ENCODE measurements at places on chromosomes 4 and X. TPM values are rescaled to one million over a fixed set of nuclear protein-coding genes. Genes with fewer than 3 reads are reported as not detected.

Gene TLR2
- not detected for total RNA-seq

Gene PCDH11X
- not detected for total RNA-seq

Gene RENBP
- not detected for total RNA-seq

Gene FAM50A
- total RNA-seq: 87.3 TPM

Gene CXCL11
- total RNA-seq: not detected

Gene FAM149A
- not detected for total RNA-seq

Gene SYTL4
- total RNA-seq: 6.4 TPM

GRCh38 chr4:68872643-68873502 lies 57.1 kb downstream of the UGT2B10 start:
- H3K4me1 ChIP-seq: no peaks in the 10 kb centered on the region
- no peak for DNase-seq
- no peaks in the 10 kb centered on the region for H3K36me3 ChIP-seq
- H3K4me3 ChIP-seq: no peak overlapping the region

- no peaks in the 10 kb centered on the region for H3K4me1 ChIP-seq
- H3K27me3 ChIP-seq: peaks cover 29% of the 10 kb centered on the region
- H3K36me3 ChIP-seq: 0 out of 2 replicates have a peak, but pooled peaks cover 3% of the 10 kb centered on the region
- H3K4me3 ChIP-seq: no peak overlapping the region
- DNase-seq: no peak
Observed at GRCh38 chr4:7336732-7337131, 98.0 kb downstream of the PSAPL1 start.

GRCh38 chr4:14446311-14446710 lies 556.0 kb upstream of the CPEB2 start:
- no peaks in the 10 kb centered on the region for H3K4me1 ChIP-seq
- H3K27ac ChIP-seq: no peak overlapping the region
- peaks cover 2% of the 10 kb centered on the region for H3K27me3 ChIP-seq
- no peaks in the 10 kb centered on the region for H3K36me3 ChIP-seq
- no peak for DNase-seq

GRCh38 chr4:66569228-66569627 lies 898.9 kb upstream of the EPHA5 start:
- no peaks in the 10 kb centered on the region for H3K36me3 ChIP-seq
- no peak overlapping the region for H3K4me3 ChIP-seq
- no peaks in the 10 kb centered on the region for H3K27me3 ChIP-seq
- H3K4me1 ChIP-seq: peaks cover 46% of the 10 kb centered on the region
- H3K27ac ChIP-seq: no peak overlapping the region
- no peak for DNase-seq

DNA sequence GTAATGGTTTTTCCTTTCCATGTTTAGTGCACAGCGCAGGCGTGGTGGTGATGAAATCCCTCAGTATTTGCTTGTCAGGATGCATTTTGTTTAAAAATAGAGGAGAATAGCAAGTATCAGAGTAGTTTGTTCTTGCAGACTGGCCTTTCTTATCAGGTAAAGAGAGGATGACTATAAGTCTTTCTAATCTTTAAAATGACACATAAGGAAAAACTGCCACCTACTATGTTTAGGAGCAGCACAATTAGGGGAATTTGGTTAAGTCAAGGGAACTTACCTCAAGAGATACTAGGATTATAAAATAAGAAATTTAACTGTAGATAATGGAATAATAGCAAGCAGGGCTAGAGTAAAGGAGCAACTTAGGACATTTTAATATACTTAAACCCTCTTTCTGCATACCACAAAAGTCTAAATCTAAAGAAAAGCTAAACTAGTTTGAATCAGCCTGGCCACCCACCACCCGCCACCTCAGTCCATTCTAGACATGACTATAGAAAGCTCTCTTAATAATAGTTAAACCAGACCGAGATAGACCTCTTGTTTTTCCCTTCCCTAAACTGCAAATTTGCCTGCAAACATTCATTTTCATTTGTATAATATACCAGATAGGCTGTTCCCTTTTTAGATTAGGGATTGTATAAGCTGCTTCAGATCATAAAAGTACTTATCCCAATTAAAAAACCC lies 62.0 kb downstream of the APOOL start:
- peaks cover 7% of the 10 kb centered on the region for H3K36me3 ChIP-seq
- no peak overlapping the region for H3K4me3 ChIP-seq
- H3K4me1 ChIP-seq: no peaks in the 10 kb centered on the region
- DNase-seq: no peak

DNA sequence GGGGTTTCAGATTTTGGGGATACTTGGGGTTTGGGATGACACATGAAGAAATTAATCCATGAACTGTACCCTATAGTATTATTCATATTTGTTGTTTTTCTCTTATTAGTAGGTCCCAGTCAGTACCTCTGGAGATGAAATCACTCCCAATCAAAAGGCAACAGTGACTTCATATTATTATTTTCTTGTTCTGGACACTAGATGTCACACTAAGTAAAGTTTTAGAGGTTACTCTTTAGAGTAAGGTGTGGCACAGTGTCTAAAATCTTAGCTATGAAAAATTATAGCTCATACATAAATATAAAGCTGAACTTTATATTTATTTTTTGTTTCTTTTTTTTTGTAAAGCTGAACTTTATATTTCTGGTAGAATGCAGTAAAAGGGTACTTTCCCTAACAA lies 35.1 kb downstream of the FAM114A1 start:
- H3K4me3 ChIP-seq: no peak overlapping the region
- peaks cover 30% of the 10 kb centered on the region for H3K36me3 ChIP-seq
- H3K4me1 ChIP-seq: peaks cover 13% of the 10 kb centered on the region
- H3K27ac ChIP-seq: no peak overlapping the region
- no peak for DNase-seq
- H3K27me3 ChIP-seq: no peaks in the 10 kb centered on the region

GRCh38 chr4:77473509-77473908 lies 132.1 kb upstream of the CXCL13 start:
- H3K27me3 ChIP-seq: peaks cover 10% of the 10 kb centered on the region
- no peaks in the 10 kb centered on the region for H3K4me1 ChIP-seq
- no peak overlapping the region for H3K4me3 ChIP-seq
- peak; percentile 10 for DNase-seq
- no peak overlapping the region for H3K27ac ChIP-seq

- H3K36me3 ChIP-seq: no peaks in the 10 kb centered on the region
- H3K27me3 ChIP-seq: peaks cover 4% of the 10 kb centered on the region
- no peak overlapping the region for H3K4me3 ChIP-seq
- H3K4me1 ChIP-seq: peaks cover 8% of the 10 kb centered on the region
Observed at GRCh38 chrX:119698845-119699244, 5.9 kb upstream of the SEPTIN6 start.

GRCh38 chrX:110056419-110056818 lies 53.5 kb downstream of the TMEM164 start:
- no peak overlapping the region for H3K27ac ChIP-seq
- H3K4me1 ChIP-seq: peaks cover 16% of the 10 kb centered on the region
- no peaks in the 10 kb centered on the region for H3K27me3 ChIP-seq

DNA sequence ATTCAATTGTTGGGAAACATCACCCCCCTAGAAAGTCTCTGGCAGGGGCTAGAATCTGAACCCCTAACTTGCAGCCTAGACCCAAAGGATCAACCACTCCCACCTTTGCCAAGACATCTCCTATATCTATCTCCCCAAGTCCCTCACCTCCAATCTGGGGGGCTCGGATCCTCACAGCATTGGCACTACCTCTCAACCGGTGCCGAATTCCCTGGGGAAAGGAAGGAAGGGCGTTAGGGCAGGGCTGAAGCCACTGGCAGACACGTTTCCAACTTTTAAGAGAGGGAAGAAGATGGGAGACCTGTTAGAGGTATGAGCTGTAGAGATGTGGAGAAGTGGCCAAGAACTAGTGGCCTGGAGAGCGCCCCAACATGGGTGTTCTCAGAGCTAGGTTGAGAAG lies 2.7 kb downstream of the TIMM17B start:
- H3K4me3 ChIP-seq: no peak overlapping the region
- no peak for DNase-seq
- peaks cover 6% of the 10 kb centered on the region for H3K4me1 ChIP-seq
- no peak overlapping the region for H3K27ac ChIP-seq

DNA sequence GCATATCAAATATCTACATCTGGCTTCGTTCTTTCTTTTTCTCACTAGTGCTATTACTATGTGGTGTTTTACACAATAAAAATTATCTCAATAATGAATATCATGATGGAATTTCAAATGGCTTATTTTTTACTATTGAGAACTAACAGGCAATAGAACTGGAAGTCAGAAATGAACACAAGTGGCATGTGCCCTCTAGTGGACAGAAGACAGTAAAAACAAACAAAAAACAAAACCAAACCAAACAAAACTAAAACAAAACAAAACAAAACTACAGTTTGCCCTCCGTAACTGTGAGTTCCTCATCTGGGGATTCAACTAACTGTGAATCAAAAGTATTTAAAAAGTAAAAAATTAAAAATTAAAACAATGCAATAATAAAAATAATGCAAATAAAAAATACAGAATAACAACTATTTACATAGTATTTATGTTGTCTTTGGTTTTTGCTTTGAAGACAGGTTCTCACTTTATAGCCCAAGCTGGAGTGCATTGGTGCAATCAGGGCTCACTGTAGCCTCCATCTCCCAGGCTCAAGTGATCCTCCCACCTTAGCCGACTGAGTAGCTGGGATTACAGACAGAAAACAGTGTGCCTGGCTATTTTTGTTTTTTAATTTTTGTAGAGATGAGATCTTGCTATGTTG lies 195.6 kb upstream of the TACR3 start:
- H3K27ac ChIP-seq: no peak overlapping the region
- no peaks in the 10 kb centered on the region for H3K27me3 ChIP-seq
- H3K36me3 ChIP-seq: no peaks in the 10 kb centered on the region
- H3K4me1 ChIP-seq: no peaks in the 10 kb centered on the region

- DNase-seq: no peak
- H3K4me3 ChIP-seq: no peak overlapping the region
- no peak overlapping the region for H3K27ac ChIP-seq
- peaks cover 48% of the 10 kb centered on the region for H3K27me3 ChIP-seq
- H3K36me3 ChIP-seq: no peaks in the 10 kb centered on the region
Observed at GRCh38 chr4:6427439-6428090, 44.8 kb downstream of the PPP2R2C start.

- H3K27ac ChIP-seq: peak overlapping the region; percentile 100
- H3K27me3 ChIP-seq: no peaks in the 10 kb centered on the region
- peak overlapping the region; percentile 84 for H3K4me3 ChIP-seq
- peaks cover 73% of the 10 kb centered on the region for H3K4me1 ChIP-seq
- peak; percentile 98 for DNase-seq
Observed at GRCh38 chr4:13918110-13918509, 290.6 kb upstream of the BOD1L1 start.

DNA sequence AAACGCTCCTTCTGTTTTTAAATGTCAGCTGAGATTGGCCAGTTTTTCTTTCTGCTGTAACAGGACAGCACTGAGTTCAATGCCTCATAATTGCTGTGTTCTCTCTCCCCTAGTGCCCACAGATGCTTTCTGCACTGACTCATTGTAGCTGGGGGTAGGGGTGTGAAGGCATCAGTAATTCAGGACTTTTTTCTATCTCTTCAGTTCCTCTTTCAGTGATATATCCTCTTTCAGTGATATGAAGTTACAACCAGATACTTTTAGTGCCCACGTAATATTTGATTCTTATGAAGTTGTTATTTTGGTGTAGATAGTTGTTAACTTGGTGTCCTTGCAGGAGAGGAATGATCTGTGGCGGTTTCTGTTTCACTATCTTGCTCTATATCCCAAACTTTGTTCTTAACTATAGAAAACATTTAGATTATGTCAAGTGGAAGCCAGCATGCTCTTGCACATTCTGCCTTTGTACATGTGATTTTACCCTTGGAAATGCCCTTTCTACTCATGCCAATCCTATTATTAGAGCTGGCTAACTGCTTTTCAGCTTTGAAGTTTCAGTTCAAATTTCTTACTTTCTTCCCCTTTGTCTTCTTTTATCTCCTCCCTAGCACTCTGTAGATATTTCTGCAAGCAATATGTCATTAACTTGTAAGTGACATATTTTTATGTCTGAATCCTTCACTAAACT lies 1258.4 kb downstream of the FAM133A start:
- H3K27ac ChIP-seq: no peak overlapping the region
- H3K27me3 ChIP-seq: no peaks in the 10 kb centered on the region
- H3K4me3 ChIP-seq: no peak overlapping the region
- H3K36me3 ChIP-seq: no peaks in the 10 kb centered on the region
- no peak for DNase-seq

- H3K27ac ChIP-seq: no peak overlapping the region
- H3K4me1 ChIP-seq: no peaks in the 10 kb centered on the region
- H3K36me3 ChIP-seq: no peaks in the 10 kb centered on the region
- no peak overlapping the region for H3K4me3 ChIP-seq
Observed at GRCh38 chr4:98745366-98745765, 87.0 kb upstream of the TSPAN5 start.

DNA sequence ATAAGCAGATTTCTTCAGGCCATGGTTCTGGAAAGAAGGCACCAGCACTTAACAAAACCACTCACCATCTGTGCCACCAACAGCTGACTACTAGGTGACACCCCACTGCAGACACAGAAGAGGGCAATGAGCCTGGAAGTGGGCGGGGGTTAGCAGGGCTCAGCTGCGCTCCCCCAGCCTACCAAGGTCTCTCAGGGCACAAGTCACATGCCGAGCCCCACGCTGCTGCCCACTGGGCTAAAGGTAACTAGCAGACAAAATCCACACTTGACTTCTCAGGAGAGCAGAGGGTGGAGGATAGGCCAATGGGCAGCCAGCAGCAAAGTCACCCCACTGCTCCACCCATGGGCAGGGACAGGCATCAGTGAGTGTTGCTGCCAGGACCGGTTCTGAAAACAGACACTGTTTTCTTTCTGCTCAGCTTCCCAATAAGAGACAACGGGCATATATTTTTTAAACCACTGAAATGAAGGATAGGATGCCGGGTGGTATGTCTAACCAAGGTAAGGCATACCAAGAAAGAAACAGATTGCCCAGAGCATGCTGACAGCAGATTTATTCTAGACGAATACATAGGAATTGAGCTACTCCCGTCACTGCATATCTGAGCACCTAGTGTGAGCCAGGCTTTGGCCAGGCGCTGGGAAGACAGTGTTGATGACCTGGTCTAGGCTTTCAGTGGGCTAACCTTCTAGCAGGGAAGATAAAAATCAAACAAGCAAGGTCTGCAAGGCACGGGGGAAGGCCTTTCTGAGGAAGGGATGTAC lies 20.1 kb downstream of the ACSL1 start:
- peaks cover 5% of the 10 kb centered on the region for H3K27me3 ChIP-seq
- no peak for DNase-seq
- H3K27ac ChIP-seq: no peak overlapping the region
- H3K4me1 ChIP-seq: peaks cover 36% of the 10 kb centered on the region
- H3K4me3 ChIP-seq: no peak overlapping the region

DNA sequence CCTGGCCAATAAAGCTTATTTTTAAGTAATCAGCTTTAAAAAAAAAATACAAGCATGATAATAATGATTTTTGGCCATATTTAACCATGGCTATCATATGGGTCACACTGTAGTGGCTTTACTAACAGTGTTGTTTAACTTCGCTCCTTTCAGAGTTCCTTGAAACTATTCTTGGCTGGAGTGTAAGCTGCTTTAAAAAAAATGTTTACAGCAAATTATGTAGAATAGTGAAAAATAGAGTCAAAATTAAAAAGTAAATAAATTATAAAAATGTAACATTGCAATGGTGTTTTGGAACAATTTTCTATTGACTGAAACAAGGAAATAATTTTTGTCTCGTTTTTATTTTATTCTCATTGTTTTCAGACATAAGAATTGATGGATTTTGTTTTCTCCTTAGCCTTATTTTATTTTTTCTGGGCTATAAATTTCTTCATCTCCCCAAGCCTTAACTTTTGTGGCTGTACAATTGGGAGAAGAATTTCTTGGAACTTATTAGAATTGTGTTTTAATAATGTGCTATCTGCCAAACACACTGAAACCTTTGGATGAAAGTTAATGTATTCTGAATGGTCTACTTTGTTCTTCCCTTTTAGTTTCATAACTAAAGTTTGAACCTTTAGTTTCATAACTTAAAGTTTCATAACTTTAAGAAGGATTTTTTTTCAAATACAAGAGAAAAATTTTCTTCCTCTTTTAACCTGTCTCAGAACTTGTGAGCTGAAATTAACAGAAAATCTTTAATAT lies 182.0 kb downstream of the ARHGAP24 start:
- DNase-seq: no peak
- H3K27ac ChIP-seq: no peak overlapping the region
- no peaks in the 10 kb centered on the region for H3K36me3 ChIP-seq
- no peaks in the 10 kb centered on the region for H3K27me3 ChIP-seq
